HEK293T (cell line): ENCODE measurements at places on chromosomes 1 and 21.

DNA sequence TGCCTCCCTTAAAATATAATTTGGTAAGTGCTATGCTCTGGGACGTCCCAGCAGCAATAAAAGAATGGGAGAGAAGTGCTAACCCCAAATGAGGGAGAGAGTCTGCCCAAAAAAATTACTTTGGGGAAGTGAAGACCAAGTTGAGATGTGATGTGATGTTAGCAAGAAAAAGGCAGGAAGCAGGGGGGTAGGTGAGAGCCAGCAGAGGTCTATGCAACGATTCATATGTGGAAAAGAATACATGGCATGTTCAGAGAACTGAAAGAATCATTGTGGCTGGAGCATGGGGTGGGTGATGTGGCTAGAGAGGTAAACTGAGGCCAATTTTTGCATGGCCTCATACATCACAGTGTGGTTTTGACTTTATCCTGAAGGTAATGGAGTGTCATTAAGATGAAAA, 5.6 kb upstream of the CTPS1 start:
- DNase-seq = no peak

- DNase-seq = no peak
Measured at GRCh38 chr1:209962856-209963255, 24.8 kb downstream of the SYT14 start.

- DNase-seq = peak; percentile 90
Measured at GRCh38 chr1:10960411-10961299, 51.8 kb upstream of the TARDBP start.

DNA sequence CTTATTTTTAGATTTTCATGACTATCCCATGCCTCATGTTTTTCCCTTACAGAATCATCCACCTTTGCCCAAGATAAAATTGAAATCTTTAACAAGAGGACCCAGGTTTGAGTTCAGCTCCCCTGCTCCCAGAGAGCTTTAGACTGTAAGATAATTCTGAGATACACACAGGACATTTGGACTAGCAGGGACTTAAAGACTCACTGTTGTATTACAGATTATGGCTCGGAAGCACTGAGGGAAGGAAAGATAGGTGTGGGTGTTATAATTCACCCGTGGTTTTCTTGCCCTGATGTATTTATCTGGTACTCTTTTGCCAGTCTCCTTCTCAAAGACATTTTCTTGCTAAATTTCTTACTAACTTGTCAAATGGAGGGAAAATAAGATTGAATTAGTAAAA, 149.7 kb downstream of the DHRS3 start:
- DNase-seq = no peak

DNA sequence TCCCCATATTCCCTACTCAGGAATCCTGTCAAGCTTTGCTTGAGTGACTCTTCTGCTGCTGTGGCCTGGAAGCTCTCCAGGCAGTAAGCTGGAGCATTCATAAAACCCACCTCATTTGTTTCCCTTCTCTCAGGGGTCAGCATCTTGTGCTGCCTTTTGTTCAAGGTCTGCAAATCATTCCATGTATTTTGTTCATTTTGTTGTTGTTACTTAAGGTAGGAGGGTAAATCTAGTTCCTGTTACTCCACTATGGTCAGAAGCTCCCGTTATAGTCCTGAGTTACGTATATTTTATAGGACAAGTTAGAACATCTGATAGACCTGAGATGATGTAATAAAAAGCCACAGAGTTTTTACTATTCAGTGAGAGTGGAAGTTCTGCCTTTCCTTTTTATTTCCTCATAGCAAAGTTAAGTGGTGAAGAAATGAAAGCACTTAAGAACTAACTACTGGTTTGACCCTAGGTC, 9.9 kb downstream of the SYNJ1 start:
- DNase-seq = no peak

DNA sequence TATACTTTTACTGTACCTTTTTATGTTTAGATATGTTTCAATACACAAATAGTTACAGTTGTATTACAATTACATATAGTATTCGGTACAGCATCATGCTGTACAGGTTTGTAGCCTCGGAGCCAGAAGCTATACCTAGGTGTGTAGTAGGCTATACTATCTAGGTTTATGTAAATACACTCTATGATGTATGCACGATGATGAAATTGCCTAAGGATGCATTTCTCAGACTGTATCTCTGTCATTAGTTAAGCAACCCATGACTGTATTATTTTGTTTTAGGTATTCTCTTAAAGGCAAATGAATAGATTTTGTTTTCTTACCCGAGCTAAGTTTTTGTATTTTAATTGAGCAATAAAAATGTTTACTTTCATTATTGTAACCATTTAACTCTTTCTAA, 56.4 kb downstream of the SPATA17 start:
- no peak for DNase-seq

DNA sequence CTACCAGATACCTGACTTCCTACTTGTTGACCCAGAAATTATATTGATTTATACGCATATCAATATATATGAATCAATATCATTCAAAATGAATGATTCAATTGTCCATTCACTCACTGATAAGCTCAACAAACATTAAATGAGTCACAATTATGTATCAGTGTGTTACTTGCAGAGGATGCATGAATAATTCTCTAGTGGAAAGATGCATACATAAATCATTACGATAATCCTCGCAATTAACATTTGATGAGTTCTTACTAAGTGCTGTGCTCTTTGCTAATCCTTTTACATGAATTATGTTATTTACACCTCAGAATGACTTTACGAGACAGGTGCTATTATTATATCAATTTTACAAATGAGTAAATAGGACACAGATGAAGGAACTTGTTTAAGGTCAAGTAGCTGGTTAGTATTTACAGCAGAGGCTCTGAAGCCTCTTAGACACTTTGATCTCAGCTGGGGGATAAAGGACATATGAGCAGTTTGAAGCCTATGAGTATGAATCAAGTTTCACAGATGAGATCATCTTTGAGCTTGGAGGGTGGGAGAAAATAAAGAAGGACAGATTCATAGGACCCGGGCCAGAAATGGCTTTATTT, 112.8 kb upstream of the ADAMTS5 start:
- no peak for DNase-seq

- no peak for DNase-seq
Measured at GRCh38 chr21:17911628-17912027, 92.5 kb upstream of the C21orf91 start.

GRCh38 chr1:176566004-176566975, 103.3 kb downstream of the PAPPA2 start:
- no peak for DNase-seq

DNA sequence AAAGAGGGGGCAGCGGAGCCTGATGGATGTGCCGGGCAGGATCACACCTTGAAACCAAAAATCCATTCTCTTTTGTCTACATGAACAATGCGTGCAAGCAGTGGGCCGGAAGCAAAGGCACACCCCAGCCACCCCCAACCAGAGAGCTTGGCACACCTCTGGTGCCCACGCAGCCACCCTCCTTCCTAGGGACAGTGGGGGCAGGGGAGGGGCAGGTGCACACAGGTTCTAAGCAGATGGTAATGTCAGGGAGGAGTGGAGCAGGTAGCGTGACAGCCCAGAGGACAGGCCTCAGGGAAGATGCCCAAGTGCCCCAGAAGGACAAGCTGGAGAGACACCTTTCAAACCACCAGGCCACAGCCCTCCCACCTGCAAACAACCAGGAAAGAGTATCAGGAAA, 36.5 kb downstream of the SYF2 start:
- DNase-seq = no peak

- no peak for DNase-seq
Measured at GRCh38 chr1:191279266-191279800, 801.7 kb upstream of the BRINP3 start.

DNA sequence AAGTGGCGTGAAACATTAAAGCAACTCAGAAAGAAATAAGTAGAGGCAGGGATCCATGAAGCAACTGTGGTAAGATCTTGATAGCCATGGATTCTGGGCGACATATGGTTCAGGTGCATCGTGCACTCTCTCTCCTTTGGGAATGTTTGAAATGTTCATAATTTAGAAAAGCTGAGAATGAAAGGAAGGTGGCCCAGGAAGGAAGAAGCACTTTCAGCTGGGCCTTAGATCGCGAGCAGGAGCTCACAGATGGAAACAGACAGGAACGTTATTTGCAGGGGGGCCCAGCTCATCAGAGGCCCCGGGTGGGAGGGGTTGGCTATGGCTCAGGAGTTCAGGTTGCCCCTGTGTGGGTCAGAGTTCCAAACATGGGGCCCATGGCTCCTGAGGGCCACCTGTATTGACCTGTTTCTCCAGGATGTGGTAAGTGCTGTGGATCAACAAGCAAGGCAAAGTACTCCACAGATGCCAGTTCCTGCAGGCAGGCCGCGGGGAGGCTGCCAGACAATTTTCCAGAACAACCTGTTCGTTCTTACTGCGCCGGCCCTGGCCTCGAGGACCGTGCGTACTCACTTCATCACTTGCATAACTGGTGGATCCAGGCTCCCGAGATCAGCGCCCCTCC, 253.2 kb downstream of the TOMM20 start:
- no peak for DNase-seq

GRCh38 chr1:9494936-9495758, 44.1 kb upstream of the SLC25A33 start:
- DNase-seq = peak; percentile 86

DNA sequence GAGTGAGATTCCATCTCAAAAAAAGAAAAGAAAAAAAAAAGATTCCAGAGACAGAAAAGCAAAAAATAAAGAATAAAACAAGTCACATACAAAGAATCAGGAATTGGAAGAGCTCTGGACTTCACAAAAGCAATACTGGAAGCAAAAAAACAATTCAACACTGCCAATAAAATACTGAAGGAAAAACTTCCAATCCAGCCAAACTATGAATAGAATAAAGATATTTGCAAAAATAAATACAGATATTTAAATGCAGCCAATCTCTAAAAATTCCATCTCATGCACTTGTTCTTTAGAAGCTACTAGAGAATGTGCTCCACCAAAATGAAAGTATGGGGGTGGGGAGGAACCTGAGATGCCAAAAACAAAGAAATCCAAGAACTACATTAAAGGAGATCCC, 29.4 kb upstream of the RBM34 start:
- no peak for DNase-seq
